ENCODE measurements at places on chromosomes 4 and X. TPM values are rescaled to one million over a fixed set of nuclear protein-coding genes. Genes with fewer than 3 reads are reported as not detected.

DNA sequence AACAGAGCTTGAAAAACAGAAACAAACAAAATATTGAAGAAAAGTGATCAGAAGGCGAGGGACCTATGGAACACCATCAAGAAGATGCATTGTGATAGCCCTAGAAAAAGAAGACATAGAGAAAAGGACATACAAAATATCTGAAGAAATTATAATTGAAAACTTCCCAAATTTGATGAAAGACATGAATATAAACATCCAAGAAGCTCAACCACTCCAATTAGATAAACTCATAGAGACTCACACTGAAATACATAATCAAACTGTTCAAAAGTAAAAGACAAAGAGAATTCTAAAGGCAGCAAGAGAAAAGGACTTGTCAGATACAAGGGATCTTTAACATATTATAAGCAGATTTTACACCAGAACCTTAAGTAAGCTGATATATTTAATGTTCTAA lies 869.8 kb downstream of the PCDH18 start:
- H3K27ac ChIP-seq: no peak overlapping the region
- no peaks in the 10 kb centered on the region for H3K36me3 ChIP-seq
- no peaks in the 10 kb centered on the region for H3K27me3 ChIP-seq
- no peak for DNase-seq

GRCh38 chr4:26884486-26884988 lies 23.9 kb downstream of the STIM2 start:
- H3K4me1 ChIP-seq: peaks cover 68% of the 10 kb centered on the region
- peak; percentile 53 for DNase-seq
- no peaks in the 10 kb centered on the region for H3K36me3 ChIP-seq
- H3K4me3 ChIP-seq: peak overlapping the region; percentile 48
- H3K27ac ChIP-seq: peak overlapping the region; percentile 67

GRCh38 chrX:19129694-19130093 lies 7.4 kb upstream of the ADGRG2 start:
- H3K27me3 ChIP-seq: no peaks in the 10 kb centered on the region
- no peak overlapping the region for H3K4me3 ChIP-seq
- no peak for DNase-seq
- H3K27ac ChIP-seq: no peak overlapping the region
- H3K36me3 ChIP-seq: no peaks in the 10 kb centered on the region

- no peak overlapping the region for H3K27ac ChIP-seq
- H3K4me3 ChIP-seq: no peak overlapping the region
- DNase-seq: no peak
- no peaks in the 10 kb centered on the region for H3K4me1 ChIP-seq
- H3K36me3 ChIP-seq: no peaks in the 10 kb centered on the region
These were observed 329.4 kb downstream of the KLHL4 start for GRCh38 chrX:87846956-87847355.

Gene SLITRK2
- total RNA-seq: not detected

Measured in CD8-positive, alpha-beta memory T cell (primary cell).